ENCODE measurements at places on chromosomes 3 and 15.

GRCh38 chr15:78944202-78944625, 632 bp downstream of the CTSH start:
- no peak for DNase-seq

DNA sequence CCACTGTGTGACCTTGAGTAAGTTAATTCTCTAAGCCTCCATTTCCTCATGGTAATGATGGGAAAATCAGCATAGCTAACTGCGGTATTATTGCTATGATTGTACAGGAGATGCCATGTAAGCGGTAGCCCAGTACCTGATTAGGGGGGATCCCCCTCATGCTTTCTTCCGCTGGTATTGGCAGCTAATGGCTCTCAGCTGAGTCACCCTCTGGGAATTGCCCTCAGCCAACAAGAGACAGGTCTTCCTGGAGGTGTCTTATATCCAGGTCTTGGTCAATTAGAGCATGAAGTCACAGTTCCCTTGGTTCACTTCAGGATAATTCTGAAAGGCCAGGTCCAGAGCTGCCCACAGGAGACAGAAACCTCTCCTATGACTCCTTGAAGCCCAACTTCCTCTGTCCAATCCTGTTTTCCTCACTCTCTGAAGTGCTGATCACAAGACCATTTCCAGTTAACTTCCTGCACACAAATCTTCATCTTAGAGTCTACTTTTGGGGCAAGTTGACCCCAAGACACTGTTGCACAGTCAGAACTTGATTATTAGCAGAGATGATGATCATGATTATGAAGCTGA, 724.7 kb upstream of the ZNF385D start:
- no peak for DNase-seq

DNA sequence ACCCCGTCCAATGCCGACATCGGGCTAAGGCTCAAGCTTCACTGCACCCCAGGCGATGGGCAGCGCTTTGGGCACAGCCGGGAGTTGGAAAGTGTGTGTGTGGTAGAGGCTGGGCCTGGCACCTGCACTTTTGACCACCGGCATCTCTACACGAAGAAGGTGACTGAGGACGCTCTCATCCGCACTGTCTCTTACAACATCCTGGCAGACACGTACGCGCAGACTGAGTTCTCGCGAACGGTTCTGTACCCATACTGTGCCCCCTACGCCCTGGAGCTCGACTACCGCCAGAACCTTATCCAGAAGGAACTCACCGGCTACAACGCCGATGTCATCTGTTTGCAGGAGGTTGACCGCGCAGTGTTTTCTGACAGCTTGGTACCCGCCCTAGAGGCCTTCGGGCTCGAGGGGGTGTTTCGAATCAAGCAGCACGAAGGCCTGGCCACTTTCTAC, 1.0 kb downstream of the PDE12 start:
- peak; percentile 9 for DNase-seq

GRCh38 chr3:179663093-179663492, 10.3 kb downstream of the USP13 start:
- no peak for DNase-seq

- DNase-seq = no peak
Observed at GRCh38 chr15:64455961-64456371, 4.4 kb upstream of the ZNF609 start.

GRCh38 chr3:154149286-154149685, 28.1 kb downstream of the ARHGEF26 start:
- DNase-seq = no peak

DNA sequence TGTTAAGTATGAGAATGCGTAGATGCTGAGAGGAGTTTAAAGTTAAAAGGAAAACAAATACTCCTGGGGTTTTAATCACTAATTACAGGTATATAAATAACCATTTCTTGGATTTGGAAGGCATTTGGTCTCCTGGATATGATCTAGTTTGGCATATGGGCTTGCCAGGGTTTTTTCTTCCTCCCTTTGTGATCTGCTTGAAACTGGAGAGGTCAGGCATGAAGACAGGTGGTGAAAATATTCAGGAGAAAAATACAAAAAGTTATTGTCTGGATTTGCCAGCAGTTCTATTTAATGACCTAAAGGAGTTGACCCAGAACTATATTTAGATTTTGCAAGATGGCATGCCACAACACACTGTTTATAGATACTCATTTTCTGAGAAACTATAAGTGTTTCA, 136.3 kb downstream of the DIPK2A start:
- no peak for DNase-seq

- no peak for DNase-seq
Observed at GRCh38 chr3:37400945-37401344, 226.6 kb upstream of the LRRFIP2 start.

DNA sequence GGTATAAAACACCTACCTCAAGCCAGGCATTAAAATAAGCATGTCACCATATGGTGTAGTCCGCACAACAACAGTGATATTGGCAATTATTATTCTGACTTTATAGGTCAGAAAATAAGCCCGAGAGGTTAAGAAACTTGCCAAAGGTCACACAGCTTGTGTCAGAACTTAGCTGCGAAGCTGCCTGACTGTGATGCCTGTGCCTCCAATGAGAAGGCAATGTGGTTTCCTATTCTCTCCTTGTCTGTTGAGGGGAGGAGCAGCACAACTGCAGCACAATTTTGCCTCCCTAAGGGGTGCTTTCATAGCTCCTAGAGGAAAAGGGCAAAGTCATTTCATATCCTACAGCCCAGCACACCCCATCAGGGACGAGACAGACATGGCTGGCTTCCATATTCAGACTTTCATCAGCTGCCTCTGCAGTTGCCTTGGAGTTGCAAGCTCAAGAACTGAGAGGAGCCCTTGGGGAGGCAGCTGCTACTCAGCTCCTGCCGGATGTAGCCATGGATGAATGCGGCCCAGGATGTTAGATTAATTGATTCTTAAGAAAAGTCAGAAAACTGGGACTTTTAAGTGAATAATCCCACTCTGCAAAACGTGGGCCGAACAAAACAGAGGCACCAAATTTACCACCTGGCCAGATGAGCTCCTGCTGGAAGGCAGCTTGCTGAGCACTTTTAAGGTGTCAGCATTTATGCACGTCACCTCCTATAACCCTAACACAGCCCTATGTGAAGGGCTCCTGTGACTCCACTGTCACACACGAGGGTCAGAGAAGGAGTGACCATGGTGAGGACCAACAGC, 38.5 kb downstream of the MYO5C start:
- no peak for DNase-seq

GRCh38 chr15:73196113-73196512, 143.8 kb downstream of the NEO1 start:
- DNase-seq = no peak

GRCh38 chr3:187400756-187401155, 32.6 kb downstream of the RTP4 start:
- DNase-seq = no peak

DNA sequence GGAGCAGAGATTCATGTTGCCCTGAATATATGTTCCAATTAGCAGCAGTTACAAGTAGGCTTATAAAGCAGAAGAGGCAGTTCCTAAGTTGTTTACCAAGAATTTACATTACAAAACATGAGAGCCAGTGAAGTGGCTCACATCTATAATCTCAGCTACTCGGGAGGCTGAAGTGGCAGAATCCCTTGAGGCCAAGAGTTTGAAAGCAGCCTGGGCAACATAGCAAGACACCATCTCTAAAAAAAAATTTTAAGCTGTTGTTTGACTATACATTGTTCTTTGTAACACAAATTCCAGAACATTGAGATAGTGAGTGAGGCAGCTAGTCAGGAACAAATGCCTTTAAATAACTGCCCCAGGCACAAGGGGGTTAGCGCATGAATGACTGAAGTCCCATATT, 10.3 kb upstream of the ZMAT3 start:
- DNase-seq = no peak

GRCh38 chr3:42473083-42473932, 29.1 kb upstream of the VIPR1 start:
- no peak for DNase-seq

- DNase-seq = no peak
Observed at GRCh38 chr3:52181543-52181942, 16.4 kb upstream of the ALAS1 start.

GRCh38 chr3:161914703-161915417, 418.3 kb downstream of the OTOL1 start:
- no peak for DNase-seq

DNA sequence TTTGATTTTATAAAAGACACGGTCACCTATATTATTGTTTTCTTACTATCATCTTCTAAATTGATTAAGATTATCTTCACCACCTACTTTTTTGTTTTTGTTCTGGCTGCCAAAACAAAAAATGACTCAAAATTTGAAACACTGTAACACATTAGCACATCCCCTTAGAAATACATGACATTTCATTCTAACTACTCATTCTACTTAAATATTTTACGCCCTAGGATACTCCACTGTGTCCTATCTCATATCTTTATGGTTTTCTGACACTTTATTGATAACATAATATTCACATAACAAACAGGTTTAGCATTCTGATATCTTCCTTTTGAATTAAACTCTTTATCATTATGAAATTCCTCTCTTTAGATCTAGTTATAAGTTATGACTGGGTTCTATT, 656.2 kb downstream of the GBE1 start:
- no peak for DNase-seq

- DNase-seq = no peak
Observed at GRCh38 chr15:77456746-77457145, 36.1 kb downstream of the HMG20A start.

DNA sequence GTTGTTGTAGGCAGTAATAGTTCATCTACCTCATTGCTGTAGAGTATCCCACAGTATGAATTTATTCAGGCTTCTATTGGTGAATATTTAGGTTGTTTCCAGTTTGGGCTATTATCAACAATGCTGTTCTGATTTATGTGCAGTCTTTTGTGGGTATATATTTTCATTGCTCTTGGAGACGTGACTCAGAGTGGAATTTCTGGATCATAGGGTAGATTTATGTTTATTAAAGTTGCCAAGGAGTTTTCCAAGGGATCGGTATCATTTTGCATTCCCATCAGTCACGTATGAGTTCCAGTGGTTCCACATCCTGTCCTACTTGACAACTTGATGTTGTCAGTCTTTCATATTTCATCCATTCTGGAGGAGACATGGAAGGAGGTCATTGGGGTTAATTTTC, 8.4 kb upstream of the HRH1 start:
- no peak for DNase-seq

- peak; percentile 46 for DNase-seq
Observed at GRCh38 chr15:98311566-98312188, 336.7 kb upstream of the IGF1R start.

GRCh38 chr3:172063456-172064432, 24.4 kb downstream of the FNDC3B start:
- no peak for DNase-seq

- DNase-seq = no peak
Observed at GRCh38 chr3:159146856-159147435, 345.1 kb downstream of the MFSD1 start.
